ENCODE measurements at places on chromosomes 6 and 20.
A peak's percentile ranks its signal among the peaks of the same experiment; 100 is the strongest.

DNA sequence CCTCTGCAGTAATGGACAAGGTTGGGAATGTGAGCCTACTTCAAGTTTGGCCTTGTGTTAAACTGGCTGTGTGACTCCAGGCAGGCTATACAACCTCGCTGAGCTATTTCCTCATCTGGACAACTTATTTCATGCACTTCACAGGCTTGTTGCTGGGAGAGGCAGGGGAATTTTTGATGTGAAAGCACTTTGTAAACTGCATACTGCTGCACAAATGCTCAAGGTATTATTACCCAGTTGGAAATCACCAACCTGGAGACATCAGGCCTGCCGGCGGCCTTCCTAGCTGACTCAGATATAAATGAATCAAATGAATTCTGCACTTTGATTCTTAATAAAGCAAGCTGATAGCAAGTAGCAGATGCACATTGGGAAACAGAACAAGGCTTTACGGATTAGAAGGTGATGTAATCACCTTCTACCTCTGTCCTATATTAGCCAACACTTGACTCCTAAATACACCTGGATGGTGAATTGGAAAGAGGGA lies 10.1 kb downstream of the JARID2 start:
- DNase-seq = no peak

- DNase-seq = no peak
Measured at GRCh38 chr6:125002406-125002741, 40.1 kb downstream of the RNF217 start.

DNA sequence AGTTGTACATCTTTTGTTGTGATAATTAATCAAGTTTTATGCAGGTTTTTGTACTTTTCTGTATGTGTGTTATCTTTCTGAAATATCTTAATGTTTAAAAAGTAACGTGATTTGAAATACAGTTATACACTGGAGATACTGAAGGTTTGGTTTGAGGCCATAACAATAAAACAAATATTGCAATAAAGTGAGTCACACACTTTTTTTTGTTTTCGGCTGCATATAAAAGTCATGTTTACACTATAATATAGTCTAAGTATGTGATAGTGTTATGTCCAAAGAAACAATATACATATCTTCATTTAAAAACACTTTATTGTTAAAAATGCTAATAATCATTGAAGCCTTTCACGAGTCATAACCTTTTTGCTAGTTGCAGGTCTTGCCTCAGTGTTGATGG lies 473.1 kb upstream of the GJE1 start:
- no peak for DNase-seq

DNA sequence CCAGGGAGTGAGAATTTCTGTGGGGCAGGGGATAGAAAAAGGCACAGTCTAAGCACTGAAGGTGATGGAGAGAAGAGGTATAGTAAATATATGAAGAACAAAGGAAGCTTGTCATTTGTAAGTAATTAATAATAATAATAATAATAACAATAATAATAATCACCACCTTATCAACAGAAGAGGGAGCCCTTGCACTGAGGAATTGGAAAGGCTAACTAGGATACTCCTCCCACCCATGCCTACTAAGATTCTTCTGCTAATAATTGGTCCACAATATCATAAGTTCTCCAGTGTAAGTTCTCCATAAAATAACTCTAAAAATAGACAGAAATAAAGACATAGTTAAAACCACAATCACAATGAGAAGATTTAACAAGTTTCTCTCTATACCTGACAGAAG lies 912 bp upstream of the OR12D3 start:
- DNase-seq = peak; percentile 8

DNA sequence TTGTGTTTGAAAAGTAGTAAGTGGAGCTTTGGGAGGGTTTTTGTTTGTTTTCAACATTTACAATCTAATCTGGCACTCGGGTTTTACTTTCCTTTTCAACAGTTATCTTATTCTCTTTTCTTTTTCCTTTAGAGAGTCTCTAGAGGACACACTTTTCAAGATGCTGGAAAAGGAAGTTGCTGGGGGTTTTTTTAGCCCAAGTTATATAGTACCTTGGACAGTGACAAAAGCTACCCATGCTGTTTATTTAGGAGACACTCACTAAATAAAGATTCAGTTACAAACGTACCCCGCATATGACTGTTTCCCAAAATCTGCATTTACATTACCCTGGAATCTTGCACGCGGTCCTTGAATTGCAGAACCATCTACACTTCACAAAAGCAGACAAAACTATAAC lies 78.8 kb downstream of the MAP7 start:
- peak; percentile 25 for DNase-seq

DNA sequence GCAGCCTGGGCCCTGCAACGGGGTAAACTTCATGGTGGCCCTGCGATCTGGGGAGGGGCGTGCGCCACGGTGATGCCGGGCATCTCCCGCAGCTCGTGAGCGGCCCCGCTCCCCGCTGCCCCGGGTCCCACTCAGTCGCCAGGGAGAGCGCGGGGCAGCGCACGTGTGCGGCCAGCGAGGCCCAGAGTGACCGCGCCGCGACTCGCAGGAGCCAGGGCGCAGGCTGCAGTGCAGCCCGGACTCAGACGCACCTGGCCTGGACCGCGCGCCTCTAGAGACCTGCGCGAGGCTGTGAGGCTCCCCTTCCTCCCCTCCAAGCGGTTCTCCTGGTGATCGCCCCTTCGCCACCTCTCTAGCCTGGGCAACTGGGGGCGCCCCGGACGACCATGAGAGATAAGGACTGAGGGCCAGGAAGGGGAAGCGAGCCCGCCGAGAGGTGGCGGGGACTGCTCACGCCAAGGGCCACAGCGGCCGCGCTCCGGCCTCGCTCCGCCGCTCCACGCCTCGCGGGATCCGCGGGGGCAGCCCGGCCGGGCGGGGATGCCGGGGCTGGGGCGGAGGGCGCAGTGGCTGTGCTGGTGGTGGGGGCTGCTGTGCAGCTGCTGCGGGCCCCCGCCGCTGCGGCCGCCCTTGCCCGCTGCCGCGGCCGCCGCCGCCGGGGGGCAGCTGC lies 652 bp downstream of the BMP6 start:
- DNase-seq = no peak

- DNase-seq = peak; percentile 67
Measured at GRCh38 chr6:1604158-1605003, 5.3 kb upstream of the FOXC1 start.

GRCh38 chr6:124960757-124961463 lies 1.3 kb upstream of the RNF217 start:
- no peak for DNase-seq

DNA sequence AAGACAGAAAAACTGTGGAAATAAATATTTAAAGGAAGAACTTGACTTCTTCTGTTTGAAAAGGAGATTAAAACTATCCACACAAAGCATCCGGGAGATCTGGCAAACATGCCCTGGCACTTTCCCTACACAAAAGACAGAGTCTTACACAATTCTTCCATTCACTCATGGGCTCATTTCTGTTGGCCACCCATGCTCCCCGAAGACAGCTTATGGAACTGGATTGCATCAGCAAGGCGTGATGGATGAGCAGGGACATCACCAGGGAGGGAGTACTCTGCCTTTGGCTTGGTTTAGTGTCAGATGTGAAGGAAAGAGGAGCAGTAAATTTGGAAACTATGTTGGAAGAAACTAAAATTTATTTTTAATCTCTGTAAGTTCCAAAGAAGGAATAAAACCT lies 379.3 kb downstream of the CD109 start:
- DNase-seq = no peak

DNA sequence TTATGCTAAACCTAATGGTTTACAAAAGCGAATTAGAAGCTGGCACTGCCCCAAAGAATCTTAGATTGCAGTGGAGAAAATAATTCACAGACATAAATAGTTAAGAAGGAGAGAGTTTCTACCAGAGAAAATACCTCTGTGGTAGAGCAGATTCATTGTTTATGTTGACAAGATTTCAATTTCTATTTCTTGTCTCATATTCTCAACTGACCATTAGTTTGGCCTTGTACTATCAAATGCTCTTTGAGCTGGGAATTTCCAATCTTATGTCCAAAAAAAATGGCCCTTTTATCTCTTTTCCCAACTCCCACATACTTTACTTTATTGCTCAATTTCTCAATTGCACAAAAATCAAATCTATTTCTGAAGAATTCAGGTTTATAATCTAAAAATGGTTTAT lies 804.1 kb upstream of the CITED2 start:
- no peak for DNase-seq

DNA sequence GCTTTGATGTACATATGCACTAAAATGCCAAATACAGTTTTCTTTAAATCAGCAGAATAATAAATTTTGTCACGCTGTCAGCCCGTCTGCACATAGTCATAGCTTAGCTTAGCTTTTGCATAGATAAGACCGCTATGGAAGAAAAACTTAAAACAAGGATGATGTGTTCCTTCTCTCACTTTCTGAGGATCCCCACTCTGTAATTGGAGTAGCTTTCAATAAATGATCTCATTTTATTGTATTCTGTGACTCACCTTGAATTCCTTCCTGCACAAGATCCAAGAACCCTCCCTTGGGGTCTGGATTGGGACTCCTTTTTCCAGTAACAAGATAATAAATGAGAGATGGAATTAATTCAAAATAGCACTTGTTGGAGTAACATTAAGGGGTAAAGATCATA lies 186.2 kb downstream of the CDH26 start:
- DNase-seq = no peak

DNA sequence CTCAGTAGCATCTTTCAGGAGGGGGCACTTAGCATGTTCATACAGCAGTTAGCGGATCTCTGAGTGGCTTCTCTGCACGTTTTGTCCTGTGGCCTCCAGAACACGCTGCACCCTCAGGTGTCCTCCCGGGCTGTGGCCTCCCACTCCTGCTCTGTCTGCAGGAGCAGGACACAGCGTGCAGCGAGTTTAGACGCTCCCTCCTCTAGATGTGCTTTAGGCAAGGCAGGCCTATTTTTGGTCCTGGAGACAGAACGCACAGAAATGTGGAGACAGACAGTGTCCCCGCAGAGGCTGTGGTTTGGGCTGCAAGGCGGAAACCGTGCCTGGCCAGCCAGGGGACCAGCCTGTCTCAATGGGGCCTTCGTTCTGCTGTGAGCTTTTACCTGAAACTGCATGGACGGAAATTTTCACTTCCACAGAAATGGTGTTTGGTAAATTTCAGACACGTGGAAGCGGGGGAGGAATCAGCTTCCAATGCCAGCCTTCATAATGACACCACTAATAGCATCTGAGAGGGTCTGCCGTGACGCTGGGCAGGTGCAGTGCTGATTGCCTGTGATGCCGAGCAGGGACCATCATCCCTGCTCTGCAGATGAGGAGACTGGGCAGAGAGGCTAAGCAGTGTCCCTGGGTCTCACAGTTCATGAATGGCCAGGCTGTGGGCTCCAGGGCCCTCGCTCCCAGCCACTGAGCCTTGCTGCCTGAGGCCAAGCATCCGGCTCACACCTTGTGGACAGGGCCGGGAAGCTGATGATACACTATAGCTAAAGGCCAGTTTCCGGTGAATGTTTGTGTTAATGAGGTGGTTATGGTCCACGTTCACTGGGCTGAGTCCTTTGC lies 120.9 kb downstream of the SYCP2 start:
- DNase-seq = no peak

DNA sequence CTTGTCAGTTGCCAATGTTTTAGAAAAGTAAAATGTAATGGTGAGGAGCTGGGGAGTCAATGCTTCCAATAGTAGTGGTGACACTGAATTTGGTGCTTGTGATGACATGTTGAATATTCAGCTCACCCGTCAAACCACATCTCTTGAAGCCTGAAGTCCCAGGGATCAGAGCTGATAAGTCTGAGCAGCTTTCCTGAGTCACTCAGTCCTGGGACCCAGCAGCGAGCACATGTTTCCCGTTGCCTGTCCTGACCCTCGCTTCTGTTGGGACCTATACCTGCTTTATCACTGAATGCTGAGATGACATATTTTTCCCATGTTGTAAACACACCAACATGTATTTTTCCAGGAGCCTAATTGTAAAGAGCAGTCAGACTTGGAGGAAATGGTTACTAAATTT lies 693.6 kb downstream of the QKI start:
- DNase-seq = no peak

GRCh38 chr6:129273161-129273560 lies 390.2 kb downstream of the LAMA2 start:
- DNase-seq = no peak

DNA sequence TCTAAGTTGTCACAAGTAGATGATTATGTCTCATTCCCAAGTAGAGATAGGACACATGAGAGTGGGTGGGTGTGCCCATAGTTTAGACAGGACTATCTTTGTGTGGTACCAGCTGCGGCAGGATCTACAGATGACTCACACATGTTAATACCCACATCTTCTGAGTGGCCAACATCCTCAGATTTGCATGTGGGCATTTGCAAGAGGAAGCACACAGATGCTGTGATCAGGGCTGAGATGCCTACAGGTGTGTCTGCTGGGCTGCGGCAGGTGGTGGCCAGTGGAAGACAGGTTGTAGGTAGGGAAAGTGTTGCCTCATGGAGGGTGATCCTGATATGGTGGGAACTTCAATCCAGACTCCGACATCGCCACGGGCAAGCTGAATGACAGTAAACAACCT lies 50.8 kb downstream of the UTRN start:
- no peak for DNase-seq

- DNase-seq = no peak
Measured at GRCh38 chr20:20215976-20216727, 151.8 kb upstream of the INSM1 start.

GRCh38 chr20:11624704-11625103 lies 293.0 kb upstream of the BTBD3 start:
- DNase-seq = no peak

GRCh38 chr6:45436544-45437438 lies 59.1 kb upstream of the SUPT3H start:
- peak; percentile 47 for DNase-seq

- peak; percentile 62 for DNase-seq
Measured at GRCh38 chr6:117605169-117605826, 3.0 kb upstream of the GOPC start.

GRCh38 chr6:163583558-163583957 lies 169.0 kb downstream of the QKI start:
- DNase-seq = no peak

DNA sequence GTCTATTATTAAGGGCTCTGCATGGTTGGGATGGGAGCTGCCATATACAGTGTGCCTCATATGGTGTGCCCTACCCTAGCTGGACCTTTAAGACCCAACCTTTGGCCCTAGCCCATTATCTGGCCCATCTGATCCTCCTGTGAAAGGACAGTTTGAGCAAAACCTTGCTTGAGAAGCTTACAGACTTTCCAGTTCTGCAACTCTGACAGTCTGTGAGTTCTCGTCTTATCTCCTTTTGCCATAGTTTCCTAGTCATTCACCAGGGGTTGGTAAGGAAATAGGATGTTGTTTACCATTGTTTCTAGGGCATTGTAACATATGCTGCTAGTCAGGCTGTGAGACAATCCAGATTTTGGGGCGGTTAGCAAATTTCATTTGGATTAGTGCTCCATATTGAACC lies 17.2 kb downstream of the CTNNBL1 start:
- DNase-seq = no peak

GRCh38 chr6:148317739-148318138 lies 24.9 kb upstream of the SASH1 start:
- no peak for DNase-seq

GRCh38 chr6:119966484-119966883 lies 616.9 kb upstream of the MAN1A1 start:
- DNase-seq = no peak

GRCh38 chr6:30890646-30891449 lies 6.5 kb downstream of the DDR1 start:
- no peak for DNase-seq
